Naive thymus-derived CD4-positive, alpha-beta T cell (primary cell): ENCODE measurements at places on chromosomes 5 and 9. TPM values are rescaled to one million over a fixed set of nuclear protein-coding genes. Genes with fewer than 3 reads are reported as not detected.

DNA sequence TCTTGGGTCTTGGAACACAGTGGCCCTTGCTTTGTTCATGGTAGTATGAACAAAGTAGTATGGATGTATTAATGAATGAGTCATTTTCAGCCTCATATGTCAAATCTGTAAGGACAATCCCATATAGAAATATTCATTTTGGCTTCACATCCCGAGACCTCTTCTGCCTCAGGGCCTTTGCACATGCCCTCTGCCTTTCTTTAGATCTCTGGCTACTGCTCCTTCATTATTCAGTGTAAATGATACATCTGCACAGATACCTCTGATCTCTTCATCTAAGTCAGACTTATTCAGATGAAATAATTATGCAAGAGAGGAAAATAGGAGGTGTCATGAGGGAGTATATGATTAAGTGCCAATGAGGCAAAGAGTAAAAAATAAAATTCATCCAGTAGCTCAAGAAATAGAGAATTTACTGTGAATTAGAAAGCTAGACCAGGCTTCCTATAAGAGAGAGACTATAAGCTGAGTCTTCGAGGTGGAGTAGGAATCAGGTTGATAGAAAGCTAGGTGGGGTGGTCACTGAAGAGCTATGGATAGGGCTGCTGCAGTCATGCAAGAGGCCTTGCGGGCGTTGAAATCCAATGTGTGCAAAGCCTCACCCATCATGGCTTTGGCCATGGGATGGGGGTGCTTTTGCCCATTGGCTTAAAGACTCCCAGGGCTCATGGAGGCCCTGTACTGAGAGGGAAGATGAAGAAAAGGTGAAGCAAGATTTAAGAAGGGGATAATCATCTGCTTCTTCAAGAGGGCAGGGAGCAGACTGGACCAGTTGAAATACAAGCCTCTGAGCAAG lies 3.7 kb upstream of the TTLL11 start:
- DNase-seq, result no peak
- no peak overlapping the region for H3K4me3 ChIP-seq
- no peaks in the 10 kb centered on the region for H3K36me3 ChIP-seq
- no peak overlapping the region for H3K27ac ChIP-seq
- no peaks in the 10 kb centered on the region for H3K27me3 ChIP-seq

DNA sequence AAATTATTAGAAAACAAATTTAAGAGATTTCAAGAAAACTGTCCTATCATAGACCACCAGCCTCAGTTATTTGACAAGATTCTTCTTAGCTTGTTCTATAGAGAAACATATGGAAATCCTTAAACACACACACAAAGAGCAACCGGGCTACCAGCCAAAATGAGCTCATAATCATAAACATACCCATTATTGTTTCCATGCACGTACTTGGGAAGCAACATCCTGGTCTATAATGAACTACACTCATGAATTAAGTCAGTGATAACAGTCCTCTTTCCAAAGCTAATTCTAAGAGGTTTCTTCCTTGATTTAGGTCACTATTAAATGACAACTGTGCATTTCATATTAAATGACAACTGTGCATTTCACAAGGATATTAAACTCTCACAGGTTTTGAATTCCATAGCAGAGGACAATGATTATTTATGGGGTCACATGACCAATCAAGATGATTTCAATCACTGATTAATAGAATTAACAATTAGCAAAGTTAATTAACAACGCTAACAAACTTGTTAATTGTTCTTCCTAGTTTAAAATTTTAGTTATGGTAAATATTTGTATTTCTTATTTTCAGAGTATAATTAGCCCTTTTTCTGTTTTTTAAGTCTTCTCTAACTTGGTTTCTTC lies 77.0 kb downstream of the OXCT1 start:
- no peaks in the 10 kb centered on the region for H3K4me1 ChIP-seq
- H3K4me3 ChIP-seq, result no peak overlapping the region
- no peak for DNase-seq
- H3K36me3 ChIP-seq, result peaks cover 40% of the 10 kb centered on the region

GRCh38 chr5:32520972-32521371 lies 64.4 kb upstream of the SUB1 start:
- DNase-seq, result no peak
- no peak overlapping the region for H3K27ac ChIP-seq
- no peaks in the 10 kb centered on the region for H3K4me1 ChIP-seq
- no peaks in the 10 kb centered on the region for H3K27me3 ChIP-seq

GRCh38 chr5:66560371-66560770 lies 35.8 kb upstream of the MAST4 start:
- no peaks in the 10 kb centered on the region for H3K36me3 ChIP-seq
- H3K4me1 ChIP-seq, result no peaks in the 10 kb centered on the region
- H3K27ac ChIP-seq, result no peak overlapping the region
- no peak overlapping the region for H3K4me3 ChIP-seq

- no peaks in the 10 kb centered on the region for H3K27me3 ChIP-seq
- no peak overlapping the region for H3K4me3 ChIP-seq
- no peaks in the 10 kb centered on the region for H3K36me3 ChIP-seq
These were observed 42.5 kb downstream of the ALG2 start for GRCh38 chr9:99178912-99179872.

GRCh38 chr5:42806004-42806700 lies 5.5 kb downstream of the SELENOP start:
- no peak overlapping the region for H3K27ac ChIP-seq
- DNase-seq, result no peak
- H3K4me3 ChIP-seq, result no peak overlapping the region
- H3K36me3 ChIP-seq, result no peaks in the 10 kb centered on the region
- no peaks in the 10 kb centered on the region for H3K4me1 ChIP-seq

DNA sequence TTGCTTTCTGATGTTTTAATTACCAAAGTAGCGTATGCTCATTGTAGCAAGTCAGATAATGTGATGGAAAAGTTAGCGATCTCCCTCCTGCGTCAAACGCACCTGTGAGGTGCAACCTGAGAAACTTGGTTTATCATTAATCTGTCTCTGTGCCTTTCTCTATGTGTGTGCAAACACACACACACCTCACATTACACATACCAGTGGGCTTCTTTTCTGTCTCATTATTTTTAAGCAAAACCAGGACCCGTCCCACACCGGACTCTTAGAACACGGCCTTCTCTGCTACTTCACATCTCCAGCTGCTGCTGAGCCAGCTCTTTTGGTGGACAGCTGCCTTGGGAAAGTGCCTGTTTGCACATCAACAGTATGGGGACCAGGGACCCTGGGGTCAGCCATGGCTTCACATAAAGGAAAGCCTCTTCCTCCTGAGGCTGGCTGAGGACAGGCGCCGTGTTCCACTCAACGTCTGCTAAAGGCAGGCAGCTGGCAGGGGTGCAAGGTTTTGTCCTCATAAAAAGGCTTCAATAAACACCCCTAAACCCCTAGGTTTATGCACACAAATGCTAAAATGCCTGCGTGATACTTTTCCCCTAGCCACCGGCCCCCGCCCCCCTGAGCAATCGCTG lies 44.2 kb downstream of the MRPL36 start:
- no peaks in the 10 kb centered on the region for H3K36me3 ChIP-seq
- no peak for DNase-seq
- H3K27me3 ChIP-seq, result no peaks in the 10 kb centered on the region
- no peak overlapping the region for H3K27ac ChIP-seq
- H3K4me1 ChIP-seq, result no peaks in the 10 kb centered on the region

- H3K27ac ChIP-seq, result no peak overlapping the region
- H3K4me1 ChIP-seq, result no peaks in the 10 kb centered on the region
- no peaks in the 10 kb centered on the region for H3K36me3 ChIP-seq
- H3K4me3 ChIP-seq, result no peak overlapping the region
- no peak for DNase-seq
These were observed 62.7 kb downstream of the TRIM32 start for GRCh38 chr9:116749772-116750171.

- no peak overlapping the region for H3K27ac ChIP-seq
- DNase-seq, result no peak
- no peaks in the 10 kb centered on the region for H3K4me1 ChIP-seq
- H3K4me3 ChIP-seq, result no peak overlapping the region
- H3K27me3 ChIP-seq, result no peaks in the 10 kb centered on the region
- no peaks in the 10 kb centered on the region for H3K36me3 ChIP-seq
These were observed 65.2 kb upstream of the SLC25A51 start for GRCh38 chr9:37969130-37969529.

DNA sequence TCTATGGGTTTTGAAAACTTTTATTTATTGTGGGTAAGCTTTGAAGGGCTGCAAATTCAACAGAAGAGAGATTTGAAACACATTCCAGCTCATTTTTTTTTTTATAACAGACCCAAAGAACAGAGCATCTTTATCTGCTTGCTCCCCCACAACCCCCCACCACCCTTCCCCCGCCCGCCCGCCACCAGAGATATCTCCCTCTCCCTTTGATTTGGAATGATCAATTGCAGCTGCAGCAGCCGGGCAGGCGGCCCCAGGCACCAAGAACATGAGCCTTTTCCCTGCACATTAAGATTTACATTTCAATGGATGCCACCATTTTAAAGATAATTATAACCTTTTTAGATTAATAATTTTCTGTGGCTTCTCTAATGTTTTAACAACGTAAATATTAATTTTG lies 510.9 kb downstream of the ZNF608 start:
- H3K27ac ChIP-seq, result no peak overlapping the region
- H3K4me3 ChIP-seq, result no peak overlapping the region
- H3K27me3 ChIP-seq, result no peaks in the 10 kb centered on the region
- no peaks in the 10 kb centered on the region for H3K4me1 ChIP-seq

C9 gene
- not detected for total RNA-seq

RNF224 gene
- not detected for total RNA-seq

ARRDC3 gene
- 168 TPM for total RNA-seq
